ENCODE measurements at places on chromosomes 7 and 10.

DNA sequence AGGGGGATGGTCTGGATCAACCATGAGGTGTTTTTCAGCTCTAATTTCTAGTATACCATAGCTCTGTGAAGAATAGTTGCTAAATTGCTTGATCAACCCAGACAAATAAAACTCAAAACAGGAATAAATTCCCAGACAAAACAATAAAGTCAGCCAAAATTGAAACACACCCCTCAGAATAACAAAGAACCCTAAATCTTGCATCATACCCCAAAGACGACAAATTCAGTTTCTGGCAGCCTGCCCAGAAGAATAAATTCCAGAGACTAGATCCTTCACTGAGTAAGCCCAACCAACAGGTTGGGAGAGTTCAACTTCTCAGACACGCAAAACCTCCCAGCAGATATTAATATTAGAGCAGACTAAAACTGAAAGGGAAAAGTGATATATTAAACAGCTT is 11.2 kb upstream of the SEM1 start:
- no peaks in the 10 kb centered on the region for H3K36me3 ChIP-seq
- no peak overlapping the region for H3K4me3 ChIP-seq
- no peak overlapping the region for H3K27ac ChIP-seq

GRCh38 chr10:118343549-118343948 is 1.4 kb upstream of the FAM204A start:
- DNase-seq = no peak
- peaks cover 6% of the 10 kb centered on the region for H3K36me3 ChIP-seq
- no peaks in the 10 kb centered on the region for H3K27me3 ChIP-seq
- no peak overlapping the region for H3K27ac ChIP-seq

DNA sequence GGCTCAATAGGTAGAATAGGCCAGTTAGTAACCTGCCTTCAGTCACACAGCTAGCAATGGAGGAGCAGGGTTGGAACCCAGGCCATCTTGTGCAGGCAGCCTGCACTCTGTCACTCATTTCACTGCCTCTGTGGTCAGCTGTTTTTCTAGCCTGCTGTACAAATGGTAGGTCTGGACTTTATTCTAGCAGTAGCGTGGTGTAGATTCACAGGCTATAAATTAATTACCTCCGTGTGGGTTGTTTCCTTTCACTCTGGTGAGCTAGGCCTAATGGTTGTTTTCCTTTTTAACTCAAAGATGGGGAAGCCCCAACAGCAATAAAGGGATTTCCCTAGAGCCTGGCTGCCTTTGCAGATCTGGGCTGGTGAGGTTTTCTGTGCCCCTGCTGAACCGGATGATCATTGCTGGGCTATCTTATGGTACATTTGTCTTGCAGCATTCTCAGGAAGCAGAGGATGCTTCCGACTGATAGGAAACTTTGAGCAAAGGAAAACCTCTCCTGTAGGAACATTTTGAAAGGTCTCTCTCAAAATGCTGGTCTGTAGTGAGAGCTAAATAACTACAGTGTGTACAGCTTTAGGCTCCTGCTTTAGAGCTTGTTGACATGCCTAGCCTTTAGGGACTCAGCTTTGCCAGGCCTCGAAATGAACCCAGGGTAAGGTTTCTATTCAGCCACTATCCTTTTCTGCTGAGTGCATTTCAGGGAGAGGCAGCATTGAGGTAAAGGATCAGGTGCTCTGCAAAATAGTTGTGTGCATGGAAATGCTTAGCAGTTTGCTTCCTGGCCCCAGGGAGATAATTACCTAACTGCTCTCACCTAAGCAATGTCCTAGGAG is 157.4 kb downstream of the ST7 start:
- peak overlapping the region; percentile 93 for H3K27ac ChIP-seq
- peak; percentile 62 for DNase-seq
- H3K4me1 ChIP-seq = peaks cover 40% of the 10 kb centered on the region
- peak overlapping the region; percentile 61 for H3K4me3 ChIP-seq
- no peaks in the 10 kb centered on the region for H3K27me3 ChIP-seq

GRCh38 chr7:40311307-40311706 is 176.5 kb downstream of the SUGCT start:
- no peaks in the 10 kb centered on the region for H3K27me3 ChIP-seq
- H3K27ac ChIP-seq = no peak overlapping the region
- H3K36me3 ChIP-seq = no peaks in the 10 kb centered on the region
- H3K4me1 ChIP-seq = peaks cover 5% of the 10 kb centered on the region
- no peak overlapping the region for H3K4me3 ChIP-seq

DNA sequence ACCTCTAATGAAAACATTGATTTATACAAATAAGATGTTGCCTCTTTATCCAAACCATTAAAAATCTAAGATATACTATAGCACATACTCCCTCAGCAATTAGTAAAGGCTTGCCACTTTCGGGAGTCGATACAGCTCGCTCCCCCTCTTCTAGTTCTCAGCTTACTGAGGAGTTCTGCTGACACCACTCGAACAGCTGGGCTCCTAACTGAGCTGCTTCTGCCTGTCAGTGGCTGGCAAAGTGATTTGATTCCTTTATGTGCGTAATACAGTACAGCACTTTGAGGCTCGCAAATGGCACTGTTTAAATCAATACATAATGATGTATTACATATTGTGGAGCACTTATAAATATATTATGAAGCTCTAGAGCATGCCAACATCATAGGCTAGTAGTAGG is 241.8 kb downstream of the CREB5 start:
- no peak overlapping the region for H3K4me3 ChIP-seq
- no peaks in the 10 kb centered on the region for H3K36me3 ChIP-seq
- H3K27me3 ChIP-seq = no peaks in the 10 kb centered on the region
- H3K27ac ChIP-seq = no peak overlapping the region
- no peaks in the 10 kb centered on the region for H3K4me1 ChIP-seq

GRCh38 chr7:23558303-23558702 is 26.5 kb upstream of the TRA2A start:
- no peak overlapping the region for H3K27ac ChIP-seq
- H3K4me1 ChIP-seq = no peaks in the 10 kb centered on the region
- H3K27me3 ChIP-seq = peaks cover 11% of the 10 kb centered on the region

- H3K27ac ChIP-seq = no peak overlapping the region
- no peak overlapping the region for H3K4me3 ChIP-seq
- H3K27me3 ChIP-seq = no peaks in the 10 kb centered on the region
- H3K4me1 ChIP-seq = no peaks in the 10 kb centered on the region
Measured at GRCh38 chr10:97533888-97534287, 35.2 kb downstream of the UBTD1 start.

- H3K4me3 ChIP-seq = no peak overlapping the region
- peaks cover 5% of the 10 kb centered on the region for H3K4me1 ChIP-seq
- H3K36me3 ChIP-seq = no peaks in the 10 kb centered on the region
Measured at GRCh38 chr7:28729727-28730126, 228.4 kb downstream of the TRIL start.

DNA sequence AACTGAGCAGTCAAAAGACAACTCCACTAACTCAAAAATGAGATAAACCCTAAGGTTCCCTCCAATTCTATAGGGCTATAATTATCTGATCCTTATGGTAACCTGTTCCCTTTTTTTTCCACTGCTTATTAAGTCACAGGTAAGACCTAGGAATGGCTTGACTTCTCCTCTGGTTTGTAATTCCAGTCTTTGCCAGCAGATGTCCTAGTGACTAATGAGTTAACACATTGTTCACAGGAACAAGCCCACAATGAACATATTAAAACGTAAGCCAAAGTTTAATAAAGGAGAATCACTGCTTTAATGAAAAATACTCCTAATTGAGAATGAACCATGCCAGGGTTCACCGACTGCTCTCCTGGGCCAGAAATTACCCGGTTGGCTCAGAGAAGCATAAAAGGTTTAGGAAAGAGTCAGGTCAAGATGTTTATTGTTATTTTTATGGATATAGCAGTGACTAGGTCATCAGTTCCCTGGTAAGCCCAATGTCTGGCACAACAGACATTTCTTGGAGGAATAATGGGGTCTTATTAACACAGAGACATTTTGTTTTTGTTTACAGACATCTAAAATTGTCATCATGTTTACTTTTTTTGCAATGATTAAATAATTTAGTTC is 120.1 kb downstream of the ELAPOR2 start:
- H3K27me3 ChIP-seq = peaks cover 3% of the 10 kb centered on the region
- H3K4me1 ChIP-seq = no peaks in the 10 kb centered on the region
- no peak overlapping the region for H3K27ac ChIP-seq
- H3K36me3 ChIP-seq = no peaks in the 10 kb centered on the region

GRCh38 chr7:142257958-142258357 is at the start of gene PRSS58:
Gene PRSS58 (minus strand): TSS chr7:142258058. CDS start chr7:142257707, 351 bp downstream.
- H3K36me3 ChIP-seq = no peaks in the 10 kb centered on the region
- H3K27me3 ChIP-seq = no peaks in the 10 kb centered on the region
- no peak within 1 kb of the TSS for H3K4me3 ChIP-seq

GRCh38 chr7:30226614-30227268 is 57.7 kb upstream of the ZNRF2 start:
- H3K36me3 ChIP-seq = no peaks in the 10 kb centered on the region
- H3K4me1 ChIP-seq = peaks cover 7% of the 10 kb centered on the region
- no peak overlapping the region for H3K27ac ChIP-seq
- H3K4me3 ChIP-seq = no peak overlapping the region
- DNase-seq = no peak
- H3K27me3 ChIP-seq = no peaks in the 10 kb centered on the region

DNA sequence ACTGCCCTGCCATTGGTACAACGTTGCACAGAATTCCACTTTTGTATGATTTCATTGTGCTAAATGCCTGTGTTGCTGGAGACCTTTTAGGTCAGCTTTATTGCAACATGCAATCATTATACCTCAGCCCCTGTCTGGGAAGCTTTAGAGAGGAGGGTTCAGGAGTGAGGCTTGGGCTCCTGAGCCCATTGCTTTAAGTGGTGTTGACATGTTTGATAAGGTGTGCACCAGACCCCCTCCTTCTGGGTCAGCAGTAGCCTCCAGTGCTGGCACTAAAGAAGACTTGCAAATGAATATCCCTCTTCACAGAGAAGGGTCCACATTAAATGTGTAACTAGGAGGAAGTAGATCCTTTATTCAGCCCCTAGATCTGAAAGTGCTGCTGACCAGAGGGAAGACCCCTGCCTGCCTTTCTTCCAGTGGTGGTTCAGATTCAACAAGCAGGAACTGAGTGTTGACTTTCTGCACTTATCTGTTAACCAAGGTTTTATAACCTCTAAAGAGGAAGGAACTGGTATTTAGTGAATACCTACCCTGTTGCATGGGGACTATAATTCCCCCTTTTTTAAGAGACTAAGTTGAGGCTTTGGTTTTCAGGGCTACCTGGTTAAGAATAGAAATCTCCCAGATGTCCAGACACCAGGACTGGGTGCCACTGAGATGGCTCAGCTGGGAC is 369.4 kb upstream of the IGFBP3 start:
- no peak for DNase-seq
- no peaks in the 10 kb centered on the region for H3K4me1 ChIP-seq
- no peak overlapping the region for H3K27ac ChIP-seq
- no peaks in the 10 kb centered on the region for H3K36me3 ChIP-seq
- no peak overlapping the region for H3K4me3 ChIP-seq

DNA sequence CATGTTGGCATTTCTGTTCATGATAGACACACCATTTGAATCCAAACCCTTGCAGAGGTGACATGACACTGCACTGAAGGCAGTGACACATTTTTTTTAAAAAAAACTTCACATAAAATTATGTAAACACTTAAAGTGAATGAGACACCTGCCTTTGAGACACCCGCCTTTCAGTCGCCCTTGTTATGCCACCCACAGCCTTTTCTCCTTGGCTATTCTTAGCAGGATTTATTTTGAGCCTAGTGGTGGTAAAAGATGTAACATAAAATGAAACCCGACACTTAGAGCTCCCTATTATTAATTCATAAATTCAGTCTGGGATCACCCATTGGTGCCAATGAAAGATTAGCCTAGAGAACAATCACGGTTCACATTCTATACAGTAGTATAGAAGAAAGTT is 161.3 kb downstream of the DYNC1I1 start:
- DNase-seq = no peak
- H3K4me3 ChIP-seq = no peak overlapping the region
- H3K4me1 ChIP-seq = no peaks in the 10 kb centered on the region

GRCh38 chr10:2658780-2659179 is 408.6 kb upstream of the PFKP start:
- no peaks in the 10 kb centered on the region for H3K4me1 ChIP-seq
- no peak overlapping the region for H3K4me3 ChIP-seq
- H3K36me3 ChIP-seq = no peaks in the 10 kb centered on the region
- H3K27ac ChIP-seq = no peak overlapping the region
- H3K27me3 ChIP-seq = peaks cover 18% of the 10 kb centered on the region

DNA sequence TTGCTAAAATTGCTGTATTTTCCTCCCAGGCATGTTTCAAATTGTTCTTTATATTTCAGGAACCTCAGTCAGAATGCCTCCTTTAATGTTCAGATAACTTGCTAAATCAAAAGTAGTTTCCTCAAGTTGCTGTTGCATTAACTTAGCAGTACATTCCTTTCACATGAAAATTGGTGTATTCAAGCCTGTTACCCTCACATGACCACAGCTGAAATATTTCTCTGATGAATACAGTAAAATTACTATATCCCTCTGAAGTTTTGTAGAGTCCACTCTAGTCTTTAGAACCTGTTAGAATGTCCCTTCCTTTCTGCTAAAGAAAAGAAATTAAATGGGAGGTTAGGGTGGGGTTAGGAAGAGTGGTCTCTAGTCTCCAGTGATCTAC is 24.5 kb upstream of the C1GALT1 start:
- DNase-seq = no peak
- peaks cover 50% of the 10 kb centered on the region for H3K4me1 ChIP-seq
- no peaks in the 10 kb centered on the region for H3K27me3 ChIP-seq
- H3K36me3 ChIP-seq = peaks cover 22% of the 10 kb centered on the region
- H3K27ac ChIP-seq = peak overlapping the region; percentile 94
- peak overlapping the region; percentile 73 for H3K4me3 ChIP-seq

DNA sequence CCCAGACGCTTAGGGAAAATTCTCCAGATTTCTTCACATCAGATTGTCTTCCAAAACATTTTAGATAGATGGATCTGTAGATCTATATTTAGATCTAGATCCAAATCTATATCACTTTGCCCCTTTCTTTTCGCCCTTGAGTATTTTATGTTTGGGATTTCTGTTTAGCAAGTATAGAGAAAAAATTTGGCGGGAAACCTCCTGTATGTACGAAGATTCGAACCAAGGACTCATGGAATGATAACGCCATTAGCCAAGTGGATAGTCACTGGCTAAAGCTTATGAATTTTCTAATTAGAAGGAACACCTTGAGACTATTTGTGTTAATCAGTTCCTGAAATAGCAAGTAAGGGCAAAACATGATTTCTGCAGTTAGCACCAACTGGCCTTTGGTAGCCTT is 1.2 kb downstream of the THNSL1 start:
- H3K27me3 ChIP-seq = no peaks in the 10 kb centered on the region
- H3K4me3 ChIP-seq = peak overlapping the region; percentile 96
- DNase-seq = no peak
- H3K27ac ChIP-seq = peak overlapping the region; percentile 99

DNA sequence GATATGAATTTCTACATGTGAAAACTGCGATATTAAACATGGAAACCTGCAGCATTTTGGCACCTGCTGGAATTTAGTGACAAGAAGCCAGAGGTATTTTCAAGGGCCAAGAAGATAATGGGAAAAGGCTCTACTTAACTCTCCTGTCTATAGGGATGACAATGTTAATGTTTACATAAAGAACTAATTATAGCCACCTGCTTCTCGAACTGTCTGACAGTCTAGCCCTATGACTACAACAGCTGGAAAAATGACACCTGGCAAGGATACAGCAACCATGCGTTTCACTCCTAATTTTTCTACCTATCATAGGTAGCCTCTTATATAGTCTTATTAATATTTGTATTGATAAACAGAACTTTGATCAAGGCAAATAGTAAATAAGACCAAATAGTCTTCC is 49.6 kb downstream of the MAGI2 start:
- H3K4me3 ChIP-seq = no peak overlapping the region
- no peaks in the 10 kb centered on the region for H3K4me1 ChIP-seq
- no peak overlapping the region for H3K27ac ChIP-seq
- no peak for DNase-seq
- no peaks in the 10 kb centered on the region for H3K36me3 ChIP-seq

All from activated naive CD8-positive, alpha-beta T cell treated with anti-CD3 and anti-CD28 coated beads for 36 hours (primary cell).